NCI-H2081 (cell line): ENCODE measurements at places on chromosomes 6 and 20.

GRCh38 chr6:110944681-110945151 is 13.8 kb upstream of the GTF3C6 start:
- no peak for DNase-seq

GRCh38 chr20:37970856-37971245 is 62.4 kb downstream of the TTI1 start:
- DNase-seq: no peak

- DNase-seq: peak; percentile 4
These were observed 715.8 kb upstream of the HS3ST5 start for GRCh38 chr6:115058414-115059211.

DNA sequence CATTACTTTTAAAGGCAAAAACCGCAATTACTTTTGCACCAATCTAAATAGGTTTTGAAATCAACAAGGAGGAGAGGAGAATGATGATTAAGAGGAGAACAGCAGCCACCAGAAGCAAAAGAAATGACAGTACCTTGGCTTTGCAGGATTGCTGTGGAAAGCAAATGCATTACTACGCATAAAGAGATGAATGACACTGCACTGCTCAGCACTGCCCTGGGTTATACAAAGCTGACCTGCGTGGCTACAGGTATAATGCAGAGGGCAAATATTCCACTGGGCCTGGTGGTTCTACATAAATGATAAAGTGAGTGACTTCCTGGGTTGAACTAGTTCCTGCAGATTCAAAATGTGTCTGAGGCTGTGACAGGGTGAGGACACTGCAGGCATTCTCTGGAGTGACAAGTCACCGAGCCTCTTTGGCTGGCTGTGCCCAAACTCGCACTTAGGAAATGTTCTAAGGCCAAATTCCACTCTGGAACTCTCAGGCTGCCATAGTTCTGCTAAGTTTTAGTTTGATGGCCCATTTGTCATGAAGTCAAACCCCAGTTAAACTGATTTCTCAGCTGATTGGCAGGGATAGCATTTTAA is 78.6 kb downstream of the INSM1 start:
- DNase-seq: no peak

- no peak for DNase-seq
These were observed 444.4 kb downstream of the HDGFL1 start for GRCh38 chr6:23013776-23014175.
